ENCODE measurements at places on chromosomes 4 and X.
A peak's percentile ranks its signal among the peaks of the same experiment; 100 is the strongest.

- H3K4me3 ChIP-seq: no peak overlapping the region
- no peaks in the 10 kb centered on the region for H3K27me3 ChIP-seq
- no peak for DNase-seq
- H3K36me3 ChIP-seq: no peaks in the 10 kb centered on the region
- no peak overlapping the region for H3K27ac ChIP-seq
These were observed 263.2 kb downstream of the DHX15 start for GRCh38 chr4:24321131-24321530.

- no peak for DNase-seq
- no peaks in the 10 kb centered on the region for H3K4me1 ChIP-seq
- H3K4me3 ChIP-seq: no peak overlapping the region
- no peaks in the 10 kb centered on the region for H3K36me3 ChIP-seq
- no peaks in the 10 kb centered on the region for H3K27me3 ChIP-seq
These were observed 146.7 kb downstream of the TBL1X start for GRCh38 chrX:9611436-9612145.

DNA sequence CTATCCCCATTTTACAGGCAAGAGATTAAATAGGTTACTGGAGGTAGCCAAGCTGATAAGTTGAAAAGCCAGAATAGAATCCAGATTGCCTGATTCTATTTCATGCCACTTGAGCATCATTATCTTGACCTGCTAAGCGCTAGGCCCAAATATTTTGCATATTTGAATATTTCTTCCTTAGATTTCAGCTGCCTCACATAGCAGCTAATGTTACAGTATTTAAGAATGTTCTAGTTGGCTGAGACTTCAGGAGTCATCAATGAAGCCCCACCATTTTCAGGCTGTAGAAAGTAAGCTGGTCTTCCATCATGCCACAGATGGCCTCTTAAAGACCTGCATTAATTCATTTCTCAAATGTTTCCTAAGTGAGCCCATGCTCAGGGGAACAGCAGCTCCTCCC is 121.4 kb downstream of the SHROOM3 start:
- H3K4me1 ChIP-seq: peaks cover 8% of the 10 kb centered on the region
- H3K4me3 ChIP-seq: no peak overlapping the region
- H3K27ac ChIP-seq: no peak overlapping the region
- DNase-seq: no peak
- H3K36me3 ChIP-seq: no peaks in the 10 kb centered on the region

DNA sequence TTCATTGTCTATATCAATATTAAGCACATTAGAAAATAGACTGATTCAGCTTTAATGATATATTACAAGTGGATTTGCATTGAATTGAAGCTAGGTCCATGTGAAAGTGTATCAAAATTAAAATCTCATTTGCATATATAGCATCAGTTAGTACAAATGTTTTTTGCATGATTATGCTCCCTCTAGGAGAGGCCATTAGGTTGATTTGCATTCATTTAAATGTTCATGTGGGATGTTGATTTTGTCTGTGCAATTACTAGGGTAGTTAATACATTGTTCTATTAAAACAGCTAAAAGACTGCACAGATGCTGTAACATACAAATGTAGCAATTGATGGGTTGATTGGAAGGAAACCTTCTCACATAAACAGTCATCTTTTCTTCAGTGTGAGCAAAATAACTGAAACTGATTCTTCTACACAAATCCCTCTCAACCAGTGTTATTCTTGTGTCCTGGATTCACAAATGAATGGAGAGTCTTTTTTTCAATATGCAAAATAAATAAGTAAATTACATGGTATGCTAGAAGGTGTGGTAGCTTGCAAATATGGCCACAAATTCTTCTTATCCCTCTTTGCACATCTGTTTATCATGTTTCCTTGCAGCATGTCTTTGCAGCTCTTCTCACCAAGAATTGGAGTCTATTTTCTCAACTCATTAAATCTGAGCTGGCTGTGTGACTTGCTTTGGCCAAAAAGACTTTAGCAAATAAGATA is 48.6 kb upstream of the DYNLT3 start:
- DNase-seq: no peak
- H3K27me3 ChIP-seq: no peaks in the 10 kb centered on the region
- H3K36me3 ChIP-seq: no peaks in the 10 kb centered on the region
- H3K4me1 ChIP-seq: no peaks in the 10 kb centered on the region

- DNase-seq: peak; percentile 21
- peaks cover 11% of the 10 kb centered on the region for H3K4me1 ChIP-seq
- no peak within 1 kb of the TSS for H3K27ac ChIP-seq
These were observed at the start of gene MID2 for GRCh38 chrX:107825698-107826237. MID2 (plus strand) TSS chrX:107825866; CDS start chrX:107826427, 561 bp downstream.
